Activated naive CD8-positive, alpha-beta T cell treated with anti-CD3 and anti-CD28 coated beads, Interleukin-2, amount 50 U/mL, for 24 hours (primary cell): ENCODE measurements at places on chromosomes 16 and 17.

GRCh38 chr17:81018044-81018802 is 16.7 kb upstream of the BAIAP2 start:
- DNase-seq, result peak; percentile 46

GRCh38 chr17:55705847-55706246 is 16.8 kb downstream of the TMEM100 start:
- no peak for DNase-seq

DNA sequence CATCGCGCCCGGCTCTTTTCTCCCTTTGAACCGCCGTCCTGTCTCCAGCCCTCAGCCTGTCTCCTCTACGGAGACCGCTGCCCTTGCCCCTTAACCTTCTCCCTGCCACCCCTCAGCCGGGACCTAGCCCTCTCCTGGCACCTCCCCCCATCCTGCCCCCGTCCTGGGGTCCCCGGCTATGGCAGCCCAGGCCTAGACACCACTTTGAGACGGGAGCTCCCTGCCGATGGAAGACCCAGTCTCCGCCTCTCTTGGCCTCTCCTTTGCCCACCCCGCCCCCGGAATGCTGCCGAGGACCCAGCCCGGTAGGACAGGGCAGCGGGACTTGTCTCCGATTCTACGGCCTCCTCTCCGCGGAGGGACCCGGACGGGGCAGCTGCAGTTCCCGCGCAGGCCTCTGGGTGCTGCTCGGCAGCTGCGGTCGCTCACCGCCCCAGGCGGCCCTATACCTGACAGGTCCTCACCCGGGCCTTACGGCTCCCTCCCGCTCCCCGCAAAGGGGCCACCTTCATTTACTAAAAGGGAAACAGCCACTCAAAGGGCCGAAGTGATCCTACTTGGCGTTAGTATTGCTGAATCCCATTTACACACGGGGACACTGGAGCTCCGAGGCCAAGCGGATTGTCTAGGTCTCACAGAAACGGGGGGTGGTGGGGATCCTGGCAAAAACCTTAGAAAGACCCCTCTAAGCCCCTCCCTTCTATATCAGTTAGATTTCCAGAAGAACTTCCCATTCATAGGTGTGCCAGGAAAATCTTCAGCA is 32.6 kb upstream of the TAC4 start:
- DNase-seq, result peak; percentile 83

DNA sequence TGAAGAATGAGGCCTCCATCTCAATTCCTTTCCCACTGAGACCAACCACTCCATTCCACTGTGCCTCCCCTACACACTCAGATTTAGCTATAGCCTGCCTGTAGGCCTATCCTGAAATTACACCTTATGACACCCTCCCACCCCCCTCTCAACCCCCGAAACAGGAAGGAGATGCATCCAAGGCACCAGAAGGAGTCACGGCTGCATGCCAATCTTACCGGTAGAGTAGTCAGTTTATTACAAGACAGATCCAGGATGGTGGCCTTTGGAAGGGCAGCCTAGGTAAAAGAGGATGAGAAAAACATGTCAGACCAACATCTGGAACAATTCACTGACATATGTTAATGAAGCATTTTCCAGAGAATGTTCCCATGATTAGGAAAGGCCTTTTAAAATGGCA is 2.6 kb downstream of the LRRC59 start:
- DNase-seq, result no peak

DNA sequence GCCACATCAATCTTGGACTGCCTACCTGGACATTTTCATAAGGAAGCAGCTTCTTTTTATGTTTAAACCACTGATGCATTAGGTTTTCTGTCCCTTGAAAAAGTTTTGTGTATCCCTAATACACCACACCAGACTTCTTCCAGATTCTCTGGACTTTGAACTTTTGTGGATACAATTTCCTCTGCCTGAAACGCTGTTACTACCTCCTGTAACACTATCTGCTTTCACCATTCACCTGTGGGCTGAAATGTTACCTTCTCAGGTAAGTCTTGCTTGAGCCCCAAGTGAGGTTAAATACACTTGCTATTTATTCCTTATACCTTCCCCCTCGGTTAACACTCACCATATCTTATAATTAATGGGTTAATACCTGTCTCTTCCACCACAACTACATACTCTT is 2.7 kb downstream of the ZZEF1 start:
- DNase-seq, result no peak

DNA sequence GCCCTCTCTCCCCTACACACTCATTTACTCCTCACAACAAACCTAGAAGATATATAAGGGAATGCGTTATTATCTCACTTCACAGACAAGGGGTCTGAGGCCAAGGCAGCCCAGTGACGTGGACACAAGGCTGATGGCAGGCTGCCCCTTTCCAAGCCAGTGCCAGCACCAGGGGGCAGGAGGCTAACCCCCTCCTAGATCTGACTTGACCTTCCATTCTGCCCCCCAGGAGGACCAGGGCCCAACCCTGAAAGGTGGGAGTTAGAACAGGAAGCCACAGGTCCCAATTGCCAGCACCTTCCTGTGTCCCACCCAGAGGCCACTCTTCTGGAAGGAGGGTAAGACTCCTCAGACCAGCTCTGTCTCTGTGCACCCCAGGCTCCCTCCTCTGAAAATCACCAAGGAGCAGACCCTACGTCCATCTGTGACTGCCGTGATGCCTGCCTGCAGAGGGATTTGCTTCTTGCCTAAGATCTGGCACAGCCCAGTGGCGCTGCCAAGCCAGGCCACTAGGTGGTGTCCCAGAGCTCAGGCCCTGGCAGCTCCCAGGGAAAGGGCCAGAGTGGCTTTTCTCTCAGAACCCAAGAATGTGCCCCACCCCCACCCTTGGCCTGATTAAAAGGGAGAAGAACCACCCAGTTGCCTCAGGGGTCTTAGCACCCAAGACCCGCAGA is 42.4 kb upstream of the MRPS23 start:
- DNase-seq, result peak; percentile 85

DNA sequence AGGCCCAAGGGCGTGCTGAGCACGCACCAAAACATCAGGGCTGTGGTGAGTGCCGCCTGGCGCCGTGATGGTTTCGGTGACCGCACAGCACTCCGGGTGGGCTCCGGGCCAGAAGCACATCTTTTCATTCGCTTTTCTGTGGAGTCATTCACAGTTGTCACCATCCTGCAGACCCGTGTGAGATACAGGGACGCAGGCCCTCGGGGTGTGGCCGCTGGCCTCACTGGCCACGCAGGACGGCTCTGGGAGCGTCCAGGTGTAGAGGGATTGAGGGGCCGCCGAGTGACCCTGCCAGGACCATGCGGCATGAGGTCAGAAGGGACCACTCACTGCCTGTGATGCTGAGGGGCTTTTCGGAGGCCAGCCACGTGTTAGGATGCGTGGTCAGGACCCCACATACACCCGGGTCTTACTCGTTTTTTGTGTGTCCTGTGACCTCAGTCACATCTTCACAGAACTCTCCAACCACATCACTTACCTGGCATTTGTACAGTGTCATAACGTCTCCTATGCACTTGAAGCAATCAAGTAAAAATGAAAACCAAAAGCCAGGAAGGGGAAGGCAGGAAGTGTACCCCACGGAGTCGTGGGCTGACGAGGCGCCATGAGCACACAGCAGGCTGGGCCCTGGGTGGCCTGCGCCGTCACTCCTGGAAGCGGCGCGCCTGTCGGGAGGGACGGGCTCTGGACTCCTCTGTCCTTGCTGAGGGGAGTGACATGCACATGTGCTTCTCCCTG is 7.8 kb downstream of the ACSF3 start:
- DNase-seq, result no peak

GRCh38 chr17:73286863-73287296 is 24.9 kb downstream of the CDC42EP4 start:
- no peak for DNase-seq

- DNase-seq, result no peak
Measured at GRCh38 chr16:66468321-66468965, 41.3 kb downstream of the BEAN1 start.

DNA sequence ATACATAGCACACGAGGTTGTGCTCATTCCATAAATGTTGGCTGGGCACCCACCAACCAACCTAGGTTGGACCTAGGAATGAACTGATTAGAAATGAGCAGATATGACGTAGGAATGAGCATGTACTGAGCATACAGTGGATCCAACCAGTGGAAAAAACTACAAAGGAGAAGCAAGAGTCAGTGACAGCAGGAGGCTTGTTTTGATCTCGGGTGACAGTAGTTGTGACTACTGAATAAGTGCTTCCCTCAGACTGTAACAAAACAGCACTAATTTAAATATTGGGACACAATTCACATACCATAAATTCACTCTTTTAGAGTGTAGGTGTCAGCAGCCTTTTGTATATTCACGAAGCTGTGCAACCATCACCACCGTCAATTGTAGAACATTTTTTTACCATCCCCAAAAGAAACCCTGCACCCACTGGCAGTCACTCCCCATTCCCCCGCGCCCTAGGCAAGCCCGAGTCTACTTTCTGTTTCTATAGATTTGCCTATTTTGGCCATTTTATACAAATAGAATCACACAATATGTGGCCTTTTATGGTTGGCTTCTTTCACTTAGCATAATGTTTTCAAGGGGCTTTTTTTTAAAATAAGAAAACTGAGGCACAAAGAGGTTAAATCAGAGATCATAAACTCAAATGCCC is 7.0 kb downstream of the VAC14 start:
- no peak for DNase-seq

GRCh38 chr17:27460196-27460725 is 4.0 kb downstream of the KSR1 start:
- no peak for DNase-seq

DNA sequence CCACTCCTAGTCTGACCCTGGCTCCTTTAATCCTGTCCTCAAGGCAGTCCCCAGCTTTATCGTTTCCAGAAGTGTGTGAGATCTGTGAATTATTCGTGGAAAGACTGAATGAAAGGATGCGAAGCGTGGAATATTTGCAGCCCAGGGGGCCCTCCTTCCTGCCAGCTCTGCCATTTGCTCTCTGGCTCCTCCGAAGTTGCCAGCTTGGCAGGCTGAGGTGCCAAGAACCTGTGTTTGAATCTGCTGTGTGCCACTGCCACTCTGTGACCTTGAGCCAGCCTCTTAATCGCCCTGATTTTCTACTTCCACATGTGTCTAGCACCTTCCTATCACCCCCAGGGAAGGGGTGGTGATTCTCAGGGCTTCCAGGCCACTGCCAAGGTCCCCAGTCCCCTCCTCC is 10.8 kb downstream of the TBKBP1 start:
- no peak for DNase-seq

GRCh38 chr16:58299757-58300349 is 5.0 kb upstream of the PRSS54 start:
- DNase-seq, result peak; percentile 34

DNA sequence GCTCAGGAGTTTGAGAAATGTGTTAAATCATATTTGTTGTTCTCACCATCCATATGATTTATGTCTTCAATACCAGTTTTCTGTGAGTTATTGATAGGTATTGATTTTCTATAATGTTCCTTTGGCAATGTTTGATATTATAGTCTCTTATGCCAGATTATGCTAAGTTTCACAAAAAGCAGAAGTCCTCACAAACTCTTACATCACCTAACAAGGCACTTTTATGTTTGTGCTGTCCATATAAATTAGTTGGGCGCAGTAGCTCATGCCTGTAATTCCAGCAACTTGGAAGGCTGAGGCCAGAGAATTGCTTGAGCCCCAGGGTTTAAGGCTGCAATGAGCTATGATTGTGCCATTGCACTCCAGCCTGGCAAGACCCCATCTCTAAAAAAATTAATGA is 12.6 kb upstream of the UQCRC2 start:
- DNase-seq, result no peak

DNA sequence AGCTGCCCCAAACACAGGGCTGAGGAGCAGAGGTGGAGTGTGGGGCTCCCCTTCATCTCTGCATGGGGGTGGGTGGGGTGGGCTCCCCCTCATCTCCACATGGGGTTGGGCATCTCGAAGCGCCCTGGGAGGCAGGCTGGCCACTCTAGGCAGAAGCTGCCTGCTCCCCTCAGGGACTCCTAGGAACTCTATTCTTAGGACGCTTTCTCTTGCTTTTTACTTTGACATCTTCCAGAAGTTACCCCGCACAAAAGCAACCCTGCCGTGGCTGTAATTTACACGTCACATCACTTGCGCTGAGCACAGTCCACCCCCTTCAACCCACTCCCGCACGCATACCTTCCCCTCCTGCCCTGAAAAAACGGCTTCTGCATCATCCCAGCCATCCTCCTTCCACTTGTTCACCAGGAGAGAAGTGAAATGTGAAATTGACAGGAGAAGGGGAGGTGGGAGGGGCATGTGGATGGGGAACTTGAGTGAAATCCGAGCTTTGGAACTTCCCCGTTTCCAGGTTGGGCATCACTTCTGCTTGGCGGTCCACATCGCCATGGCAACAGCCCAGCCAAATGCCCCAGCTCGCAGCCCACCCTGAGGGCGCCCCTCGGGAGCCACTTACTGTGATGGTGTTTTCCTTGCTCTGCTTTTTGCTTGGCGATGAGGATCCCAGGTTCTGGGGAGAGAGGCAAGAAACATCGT is 53.7 kb upstream of the RCVRN start:
- no peak for DNase-seq

GRCh38 chr16:89906140-89907025 is 12.3 kb upstream of the MC1R start:
- no peak for DNase-seq

- DNase-seq, result no peak
Measured at GRCh38 chr17:70552230-70552981, 383.1 kb downstream of the KCNJ2 start.

DNA sequence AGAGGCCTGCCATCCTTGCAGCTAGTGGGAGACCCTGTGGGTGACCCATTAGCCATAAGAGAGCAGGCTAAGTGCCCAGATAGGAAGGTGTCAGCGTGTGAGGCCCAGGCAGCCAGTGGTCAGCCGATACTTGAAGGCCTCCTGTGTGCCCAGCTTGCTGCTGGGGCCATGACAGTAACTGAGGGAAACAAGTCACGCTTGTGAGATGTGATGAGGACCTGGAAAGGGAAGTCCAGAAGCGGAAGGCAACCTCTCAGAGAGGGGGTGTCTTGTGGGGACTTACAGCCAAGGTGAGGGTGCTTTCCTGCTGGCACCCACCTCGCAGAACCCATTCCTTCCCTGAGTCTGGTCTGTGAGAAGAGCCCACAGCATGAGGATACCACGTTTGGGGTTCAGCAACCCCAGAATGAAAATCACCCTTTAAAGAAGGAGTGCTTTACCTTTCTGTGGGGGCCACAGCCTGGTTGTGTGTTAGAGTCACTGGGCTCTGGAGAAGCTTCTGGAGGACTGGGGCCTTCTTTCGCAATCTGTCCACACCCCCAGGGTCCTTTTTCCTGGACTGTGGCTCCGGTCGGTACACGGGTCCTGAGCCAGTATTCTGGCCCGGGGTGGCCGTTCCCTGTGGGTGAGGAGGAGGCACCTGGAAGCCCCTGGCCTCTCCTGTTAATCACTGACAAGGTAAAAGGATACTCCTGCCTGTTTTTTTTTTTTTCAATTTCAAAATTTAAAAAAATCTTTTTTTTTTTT is 53.9 kb downstream of the PLCG2 start:
- DNase-seq, result no peak

GRCh38 chr17:48551596-48552465 is 6.9 kb upstream of the HOXB2 start:
- no peak for DNase-seq
